Large intestine (tissue), 12 donors: ENCODE measurements at places on chromosomes 12 and 14.

GRCh38 chr12:53468282-53468681, 16.4 kb downstream of the PCBP2 start:
- DNase-seq, result no peak

DNA sequence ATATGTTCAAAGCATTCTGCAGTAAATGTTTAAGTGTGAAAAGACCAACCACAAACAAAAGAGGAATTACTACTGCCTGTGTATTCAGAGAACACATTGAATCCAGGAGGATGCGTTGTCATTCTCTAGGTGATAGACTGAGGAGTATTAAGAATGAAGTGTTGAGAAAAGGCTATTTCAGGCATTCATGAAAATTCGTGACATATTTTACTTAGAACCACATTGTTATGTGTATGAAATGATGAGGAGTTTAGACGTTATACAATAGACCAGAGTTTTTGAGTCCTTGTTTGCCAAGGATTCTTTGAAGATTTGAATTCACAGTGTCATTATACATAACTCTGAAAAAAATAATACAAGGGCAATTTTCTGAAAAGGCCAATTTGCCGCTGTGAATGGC, 251.8 kb downstream of the CCDC91 start:
- no peak for DNase-seq

DNA sequence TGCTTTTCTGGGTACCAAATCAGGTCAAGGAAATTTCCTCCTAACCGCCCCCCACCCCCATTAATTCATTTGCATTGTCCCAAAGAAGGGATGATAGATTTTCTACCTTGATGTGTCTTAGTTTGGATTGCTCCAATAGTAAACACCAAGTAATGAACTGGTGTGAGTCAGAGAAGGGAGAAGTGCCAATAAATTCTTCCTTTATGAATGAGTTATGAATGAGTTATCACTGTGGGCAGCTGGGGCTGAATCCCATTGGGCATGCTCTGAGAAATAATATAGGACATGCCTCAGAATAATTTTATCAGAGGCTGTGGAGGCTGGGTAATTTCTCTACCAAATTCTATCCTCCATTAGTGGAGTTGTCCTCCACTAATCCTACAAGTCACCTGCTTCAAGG, 277.9 kb upstream of the FLRT2 start:
- no peak for DNase-seq

GRCh38 chr12:112352921-112353320, 29.3 kb downstream of the HECTD4 start:
- DNase-seq, result no peak

- no peak for DNase-seq
Measured at GRCh38 chr14:52043690-52044089, 25.2 kb downstream of the NID2 start.

- peak; percentile 96 for DNase-seq
Measured at GRCh38 chr14:29064305-29064900, 297.8 kb downstream of the FOXG1 start.

DNA sequence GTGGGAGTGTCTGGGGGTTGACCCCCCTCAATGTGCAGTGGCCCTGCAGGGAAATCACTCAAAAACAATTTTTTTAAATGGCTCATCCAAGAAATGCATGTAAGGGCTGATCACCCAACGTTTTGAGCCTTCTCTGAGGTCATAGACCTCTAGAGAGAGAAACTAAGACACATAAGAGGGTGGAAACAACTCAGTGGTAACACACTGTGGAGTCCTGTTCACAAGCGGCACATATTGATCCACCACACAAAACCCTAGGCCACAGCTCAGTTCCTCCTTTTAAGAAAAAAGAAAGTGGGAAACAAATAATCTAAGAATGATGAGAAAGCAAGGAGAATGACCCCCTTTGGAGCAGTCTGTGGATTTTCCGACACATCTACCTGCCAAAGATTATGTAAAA, 83.0 kb upstream of the METAP2 start:
- DNase-seq, result no peak

GRCh38 chr12:120252071-120252906, 13.2 kb downstream of the PXN start:
- DNase-seq, result no peak

DNA sequence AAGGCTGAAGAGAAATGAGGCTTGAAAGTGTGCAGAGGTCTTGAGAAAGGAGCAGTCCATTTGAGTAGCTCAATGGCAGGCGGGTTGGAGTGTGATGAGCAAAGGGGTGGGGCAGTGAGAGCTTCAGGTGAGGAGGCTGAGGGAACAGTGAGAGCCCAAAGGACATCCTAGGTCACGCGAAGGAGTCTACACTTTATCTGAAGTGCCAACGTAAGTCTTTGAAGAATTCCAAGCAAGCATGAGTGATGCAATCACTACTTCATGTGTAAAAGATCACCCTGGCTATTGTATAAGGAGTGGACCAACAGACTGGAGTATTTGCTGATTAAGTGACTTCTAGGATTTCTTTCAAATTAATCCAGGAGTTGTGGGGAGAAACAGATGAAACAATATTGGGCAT, 159.9 kb upstream of the HIF1A start:
- peak; percentile 54 for DNase-seq

DNA sequence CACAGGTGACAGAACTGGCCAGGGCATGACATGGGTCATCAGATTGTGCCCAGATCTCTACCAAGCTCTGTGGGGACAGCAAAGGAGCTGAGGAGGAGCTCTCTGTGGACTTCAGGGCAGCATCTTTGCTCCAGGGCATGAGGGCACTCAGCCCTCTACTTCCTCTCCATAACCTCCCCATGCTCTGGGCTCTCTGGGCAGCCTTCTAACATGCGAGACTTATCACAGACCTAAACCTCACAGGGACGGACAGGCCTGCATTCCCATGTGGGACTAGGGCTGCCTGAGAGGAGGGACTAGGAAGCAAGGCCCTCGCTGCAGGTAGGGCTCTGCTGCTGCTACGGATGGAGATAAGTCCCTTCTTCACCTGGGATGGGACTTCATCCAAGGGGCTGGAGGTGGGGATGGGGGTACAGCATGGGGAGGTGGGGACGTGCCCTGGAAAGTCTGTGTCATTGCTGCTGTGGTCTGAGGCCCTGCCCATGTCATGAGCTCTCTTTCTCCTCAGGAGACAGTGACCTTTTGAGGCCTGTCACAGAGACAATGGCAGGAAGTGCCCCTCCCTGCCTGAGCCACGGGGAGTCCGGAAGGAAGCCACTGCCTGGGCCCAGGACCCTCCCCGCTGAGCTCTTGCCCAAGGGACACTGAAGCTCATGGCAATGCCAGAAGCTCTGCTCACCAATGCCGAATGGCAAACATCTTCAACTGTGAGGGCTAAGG, 44.1 kb downstream of the PITPNM2 start:
- DNase-seq, result no peak

- DNase-seq, result no peak
Measured at GRCh38 chr14:68420350-68420749, 372.5 kb downstream of the ZFP36L1 start.

DNA sequence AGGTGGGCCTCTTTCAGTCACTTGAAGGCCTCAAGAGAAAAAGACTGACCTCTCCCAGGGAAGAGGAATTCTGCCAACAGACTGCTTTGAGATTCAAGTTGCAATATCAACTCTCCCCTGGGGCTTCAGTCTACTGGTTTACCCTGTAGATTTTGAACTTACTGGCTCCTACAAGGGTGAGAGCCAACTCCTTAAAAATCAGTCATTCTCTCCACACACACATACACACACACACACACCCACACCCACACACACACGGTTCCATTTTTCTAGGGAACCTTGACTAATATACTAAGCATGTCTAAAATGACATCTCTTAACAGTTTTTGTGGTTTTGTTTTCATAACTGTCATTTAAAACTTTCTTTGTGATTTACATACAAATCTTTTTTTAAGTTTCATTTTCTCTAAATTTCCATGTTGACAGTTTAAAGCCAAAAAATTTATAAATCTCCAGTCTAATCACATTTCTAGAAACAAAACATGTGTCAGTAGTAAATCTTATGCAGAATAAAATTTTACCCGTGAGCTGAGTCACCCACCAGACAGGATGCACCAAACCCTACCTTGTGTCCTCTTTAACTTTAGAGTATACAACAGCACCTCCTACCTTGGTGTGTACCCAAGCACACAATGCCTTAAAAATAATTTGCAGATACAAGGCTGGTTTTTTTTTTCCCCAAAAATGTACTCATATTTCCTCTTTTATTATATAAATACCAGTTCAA, 394.6 kb downstream of the AEBP2 start:
- DNase-seq, result no peak

DNA sequence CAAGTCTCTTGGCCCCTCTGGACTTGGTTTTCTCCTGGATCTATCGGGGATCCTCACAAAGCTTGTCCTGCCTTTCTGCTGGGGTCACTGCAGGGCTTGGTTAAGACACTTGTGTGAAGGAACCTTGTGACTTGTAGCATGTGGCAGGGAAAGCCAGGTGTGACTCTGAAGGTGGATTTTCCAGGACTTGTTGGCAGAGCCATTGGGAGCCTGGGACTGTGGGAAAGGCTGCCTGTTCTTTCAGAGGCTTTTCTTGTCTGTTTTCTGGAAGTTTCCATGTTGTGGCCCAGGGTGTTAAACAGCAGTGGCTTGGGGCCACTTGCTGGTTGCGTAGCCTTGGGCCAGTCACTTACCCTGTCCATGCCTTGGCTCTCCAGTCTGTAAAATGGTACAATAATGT, 12.6 kb downstream of the KMT5A start:
- no peak for DNase-seq

GRCh38 chr14:55946231-55946630, 172.0 kb upstream of the PELI2 start:
- no peak for DNase-seq

GRCh38 chr12:92094751-92095161, 50.9 kb downstream of the BTG1 start:
- no peak for DNase-seq

- no peak for DNase-seq
Measured at GRCh38 chr12:113302886-113303640, 31.8 kb downstream of the SLC8B1 start.

DNA sequence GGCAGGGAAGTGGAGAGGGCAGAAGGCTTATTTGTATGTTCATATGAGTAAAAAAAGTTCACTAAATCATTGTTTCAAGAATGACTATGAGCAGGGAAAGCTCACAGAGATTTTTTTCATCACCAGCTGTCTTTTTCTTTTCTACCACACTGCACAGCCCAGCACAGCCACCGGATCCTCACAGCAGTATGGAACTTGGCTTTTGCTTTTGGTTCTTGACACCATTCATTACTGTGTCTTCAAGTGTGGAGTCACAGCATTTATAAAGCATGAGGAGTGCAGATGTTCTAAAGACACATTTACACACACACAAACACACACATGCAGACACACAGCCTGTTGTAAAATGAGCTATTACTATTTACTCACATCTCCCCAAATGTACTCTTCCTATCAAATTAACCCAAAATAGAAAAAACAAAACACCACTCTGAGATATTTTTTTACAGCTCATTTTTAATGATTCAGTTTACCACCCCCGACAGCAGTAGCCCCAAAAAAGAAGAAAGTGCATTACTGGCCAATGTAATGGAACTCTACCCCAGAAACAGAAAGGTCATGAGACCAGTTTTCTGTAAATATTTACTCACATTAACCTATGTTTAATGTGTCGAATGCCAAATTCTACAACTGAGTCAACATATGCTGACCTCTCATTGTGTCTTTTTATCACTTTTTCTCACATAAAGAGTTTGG, 60.5 kb downstream of the BTG1 start:
- DNase-seq, result no peak
